ENCODE measurements at places on chromosomes 5 and 9.

DNA sequence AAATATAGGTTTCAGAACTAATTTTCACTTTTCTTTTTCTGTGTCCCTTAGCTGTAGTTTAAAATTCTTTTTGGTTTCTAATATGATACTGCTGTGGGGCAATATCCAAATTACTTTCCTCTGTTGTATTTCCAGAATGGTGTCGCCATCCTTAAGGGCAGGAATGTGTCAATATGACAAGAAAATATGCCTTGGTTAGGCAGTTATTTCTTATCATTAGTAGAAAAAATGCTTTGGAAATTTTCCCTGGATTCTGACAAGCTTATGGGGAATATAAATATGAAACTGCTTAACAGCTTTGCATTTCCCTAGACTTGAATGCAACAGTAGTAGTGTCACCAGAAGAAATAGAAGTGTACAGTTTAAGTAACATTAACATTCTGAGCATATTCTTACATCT is 29.4 kb downstream of the ANKRD34B start:
- DNase-seq: no peak

GRCh38 chr5:125117566-125117965 is 371.1 kb upstream of the ZNF608 start:
- no peak for DNase-seq

DNA sequence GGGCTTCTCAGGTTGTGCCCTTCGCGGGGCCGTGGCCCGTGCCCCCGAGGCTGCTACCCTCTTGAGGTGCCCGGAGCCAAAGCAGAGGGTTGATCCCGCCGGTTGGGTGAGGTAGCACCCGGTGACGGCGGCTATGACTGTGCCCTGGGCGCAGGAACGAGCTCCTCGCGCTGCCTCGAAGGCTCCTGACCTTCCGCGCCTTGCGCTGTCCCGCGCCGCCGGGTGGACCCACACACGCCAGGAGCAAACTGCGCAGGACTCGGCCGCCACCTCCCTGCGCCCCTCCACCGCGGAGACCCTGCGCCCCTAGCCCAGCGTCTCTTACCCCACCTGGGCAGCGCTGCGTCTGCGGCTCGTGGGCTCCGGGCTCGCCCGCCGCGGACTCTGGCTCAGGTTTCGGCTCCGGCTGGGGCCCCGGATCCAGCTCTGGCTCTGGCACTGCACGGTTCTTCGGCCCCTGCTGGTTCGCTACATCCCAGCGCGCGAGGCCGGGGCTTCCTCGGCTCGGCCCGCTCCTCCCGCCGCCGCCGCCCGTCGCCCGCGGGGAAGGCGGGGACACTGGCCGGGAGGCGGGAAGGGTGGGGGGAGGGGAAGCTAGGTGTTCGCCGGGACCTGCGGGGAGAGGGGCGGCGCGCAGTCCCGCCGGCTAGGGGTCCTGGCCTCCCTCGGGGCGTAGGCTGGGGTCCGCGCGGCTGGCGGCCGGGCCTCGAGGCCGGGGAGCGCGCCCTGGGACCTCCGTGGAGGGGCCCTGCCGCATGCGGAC is 5.4 kb upstream of the PITX1 start:
- DNase-seq: no peak

DNA sequence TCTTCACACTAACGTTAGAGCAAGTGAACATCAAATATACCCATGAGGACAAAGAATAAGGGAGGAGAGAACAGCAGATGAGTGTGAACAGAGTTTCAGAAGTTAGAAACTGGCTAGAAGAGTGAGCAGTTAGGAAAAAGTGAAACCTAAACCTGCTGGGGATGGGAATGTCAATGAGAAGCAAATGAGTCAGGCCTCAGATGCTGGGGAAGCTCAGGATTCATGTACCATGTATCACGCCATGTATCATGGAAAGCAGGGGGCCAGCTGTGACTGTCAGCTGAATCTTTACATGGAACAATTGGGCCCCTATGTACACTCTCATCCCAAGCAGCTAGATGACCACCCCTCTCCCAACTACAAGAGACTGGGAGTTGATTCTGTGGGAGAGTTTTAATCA is 16.2 kb downstream of the GDF9 start:
- DNase-seq: no peak

DNA sequence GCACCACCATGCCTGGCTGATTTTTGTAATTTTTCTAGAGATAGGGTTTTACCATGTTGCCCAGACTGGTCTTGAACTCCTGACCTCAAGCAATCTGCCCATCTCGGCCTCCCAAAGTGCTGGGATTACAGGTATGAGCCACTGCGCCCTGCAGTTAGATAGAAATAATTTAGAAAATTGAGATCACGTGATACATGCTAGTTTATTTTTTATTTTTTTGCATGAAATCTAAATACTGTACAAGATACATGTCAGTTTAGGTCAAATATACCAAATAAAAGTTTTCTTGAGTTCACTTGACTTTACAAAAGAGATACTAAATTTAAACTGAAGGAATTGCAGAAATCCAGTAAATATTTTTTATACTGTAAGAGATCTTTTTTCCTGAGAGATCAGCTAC is 304.2 kb downstream of the YTHDC2 start:
- DNase-seq: no peak

DNA sequence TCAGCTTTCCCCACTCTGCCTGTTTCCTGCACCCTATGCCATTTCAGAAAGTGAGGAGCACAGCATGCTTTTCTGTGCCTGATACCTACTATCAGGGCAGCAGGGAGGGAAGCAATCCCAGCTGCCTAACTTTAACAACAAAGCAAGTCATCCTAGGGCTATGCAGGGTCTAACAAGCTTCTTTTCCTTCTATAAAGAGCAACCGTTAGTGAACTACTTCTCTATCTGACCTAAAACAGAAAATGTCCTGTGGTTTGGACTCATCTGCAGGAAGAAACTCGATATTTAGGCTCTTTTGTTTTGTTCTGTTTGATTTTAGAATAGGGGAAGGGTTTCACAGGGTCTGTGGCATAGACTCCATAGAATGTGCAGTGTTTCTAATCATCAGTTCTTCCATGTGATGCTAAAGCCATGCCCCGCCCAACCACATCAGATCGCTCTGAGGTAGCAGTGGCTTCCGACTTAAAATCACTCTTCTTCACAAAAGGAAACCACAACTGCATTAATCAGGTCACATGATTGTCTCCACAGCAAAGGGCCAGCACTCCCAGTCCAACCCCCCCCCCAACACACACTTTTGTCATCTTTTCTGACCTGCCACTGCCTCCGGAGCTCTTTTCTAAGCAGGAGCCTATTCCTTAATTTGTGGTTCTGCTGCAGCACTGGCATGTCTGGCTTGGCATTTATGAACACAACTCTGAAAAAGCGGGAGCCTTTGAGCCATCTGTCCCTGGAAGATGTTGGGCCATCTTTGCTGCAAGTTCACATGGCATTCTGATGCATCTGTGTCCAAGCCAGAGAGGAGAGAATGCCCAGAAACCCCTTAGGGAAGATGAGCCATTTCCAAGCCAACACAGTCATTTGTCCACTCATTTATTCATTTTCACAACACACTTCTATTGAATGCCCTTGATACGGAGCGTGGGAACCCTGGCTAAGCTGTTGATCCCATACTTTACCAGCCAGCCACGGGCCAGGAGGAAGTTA is 71.6 kb downstream of the CFAP90 start:
- no peak for DNase-seq

- DNase-seq: no peak
Observed at GRCh38 chr9:91248707-91249106, 113.0 kb downstream of the AUH start.

DNA sequence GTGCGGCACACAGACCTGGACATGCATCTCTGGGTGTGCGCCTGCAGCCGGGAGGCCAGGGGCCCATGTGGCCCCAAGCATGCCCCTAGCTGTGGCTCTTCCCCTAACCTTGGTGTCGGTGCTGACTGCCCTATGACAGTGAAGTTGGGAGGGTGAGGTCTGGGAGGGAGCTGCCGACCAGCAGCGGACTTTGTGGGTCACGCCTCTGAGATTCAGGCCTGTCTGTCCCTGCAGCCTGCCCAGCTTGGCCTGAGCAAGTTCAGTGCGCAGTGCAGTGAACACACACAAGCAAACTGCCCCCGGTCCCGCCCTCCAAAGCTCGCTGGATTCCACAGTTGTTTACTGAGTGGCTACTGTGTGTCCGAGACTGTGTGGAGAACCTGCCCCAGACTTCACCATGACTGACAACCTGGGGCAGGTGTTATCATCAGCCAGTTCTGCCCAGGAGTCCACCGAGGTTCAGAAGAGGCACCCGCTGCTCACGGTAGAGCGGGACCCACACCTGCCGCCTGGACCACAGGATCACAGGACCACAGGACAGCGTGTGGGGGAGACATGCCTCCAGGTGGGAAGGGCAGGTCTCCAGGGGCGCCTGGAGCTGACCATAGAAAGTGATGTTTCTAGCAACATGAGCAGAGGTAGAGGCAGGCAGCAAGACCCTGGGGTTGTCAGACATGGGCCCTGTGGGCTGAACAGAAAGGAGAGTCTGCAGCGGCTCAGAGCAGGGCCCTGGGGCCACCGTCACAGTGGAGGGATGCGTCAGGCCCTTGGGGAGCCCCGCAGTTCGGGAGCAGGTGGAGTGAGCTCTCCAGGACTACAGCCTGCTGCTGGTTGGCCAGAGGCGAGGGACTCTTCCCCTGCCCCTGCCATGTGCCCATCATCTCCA is 105.1 kb downstream of the PHF2 start:
- DNase-seq: no peak

GRCh38 chr5:62281411-62281810 is 24.6 kb upstream of the KIF2A start:
- no peak for DNase-seq

DNA sequence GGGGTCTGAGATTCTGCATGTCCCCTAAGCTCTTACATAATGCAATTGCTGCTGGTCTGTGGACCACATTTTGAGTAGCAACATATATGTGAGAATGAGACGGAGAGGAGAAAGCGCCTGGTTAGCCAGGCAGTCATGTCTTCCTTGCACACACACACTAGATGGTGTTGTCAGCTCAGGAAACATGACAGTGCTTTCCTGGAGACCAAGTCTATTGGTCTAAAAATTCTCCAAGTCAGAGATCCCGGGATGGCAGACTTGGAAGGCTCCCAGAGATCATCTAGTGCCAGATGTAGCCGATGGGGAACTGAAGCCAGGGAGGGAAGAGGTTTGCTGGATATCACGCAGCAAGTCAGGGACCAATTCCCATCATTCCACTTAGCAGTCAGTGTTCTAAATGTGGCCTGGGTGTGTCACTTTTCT is 53.4 kb downstream of the GALNT12 start:
- no peak for DNase-seq

- no peak for DNase-seq
Observed at GRCh38 chr9:18678821-18679590, 205.1 kb downstream of the ADAMTSL1 start.
